Right ventricle myocardium inferior (tissue), 1 donor: ENCODE measurements at places on chromosomes 2 and 18.

GRCh38 chr2:62221141-62221540 lies 25.2 kb downstream of the B3GNT2 start:
- no peak for DNase-seq

DNA sequence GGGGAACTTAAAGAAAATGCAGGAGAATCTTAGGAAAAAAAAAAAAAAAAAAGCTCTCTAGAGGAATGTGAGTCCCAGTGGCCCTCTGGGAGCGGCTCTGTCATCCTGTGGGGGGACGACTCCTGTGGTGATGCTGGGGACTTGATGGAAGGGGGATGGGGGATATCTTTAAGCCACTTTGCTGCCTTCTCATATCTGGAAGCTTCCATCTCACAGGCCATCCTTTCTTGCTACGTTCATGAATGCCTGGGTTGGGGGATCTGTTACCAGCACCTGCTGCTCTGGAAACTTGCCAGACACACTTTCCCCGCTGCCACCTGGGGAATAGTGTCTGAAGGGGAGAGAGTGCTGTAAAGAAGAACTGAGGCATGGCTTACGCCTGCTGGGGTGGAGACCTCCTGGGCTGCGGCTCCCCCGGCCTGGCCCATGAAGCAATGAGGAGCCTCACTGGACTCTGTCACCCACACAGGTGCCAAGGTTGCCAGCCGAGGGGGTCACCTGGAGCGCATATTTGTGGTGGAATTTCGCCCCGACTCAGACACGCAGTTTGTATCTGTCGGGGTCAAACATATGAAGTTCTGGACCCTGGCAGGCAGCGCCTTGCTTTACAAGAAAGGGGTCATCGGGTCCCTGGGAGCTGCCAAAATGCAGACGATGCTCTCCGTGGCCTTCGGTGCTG lies 92.8 kb downstream of the RTN4 start:
- no peak for DNase-seq

DNA sequence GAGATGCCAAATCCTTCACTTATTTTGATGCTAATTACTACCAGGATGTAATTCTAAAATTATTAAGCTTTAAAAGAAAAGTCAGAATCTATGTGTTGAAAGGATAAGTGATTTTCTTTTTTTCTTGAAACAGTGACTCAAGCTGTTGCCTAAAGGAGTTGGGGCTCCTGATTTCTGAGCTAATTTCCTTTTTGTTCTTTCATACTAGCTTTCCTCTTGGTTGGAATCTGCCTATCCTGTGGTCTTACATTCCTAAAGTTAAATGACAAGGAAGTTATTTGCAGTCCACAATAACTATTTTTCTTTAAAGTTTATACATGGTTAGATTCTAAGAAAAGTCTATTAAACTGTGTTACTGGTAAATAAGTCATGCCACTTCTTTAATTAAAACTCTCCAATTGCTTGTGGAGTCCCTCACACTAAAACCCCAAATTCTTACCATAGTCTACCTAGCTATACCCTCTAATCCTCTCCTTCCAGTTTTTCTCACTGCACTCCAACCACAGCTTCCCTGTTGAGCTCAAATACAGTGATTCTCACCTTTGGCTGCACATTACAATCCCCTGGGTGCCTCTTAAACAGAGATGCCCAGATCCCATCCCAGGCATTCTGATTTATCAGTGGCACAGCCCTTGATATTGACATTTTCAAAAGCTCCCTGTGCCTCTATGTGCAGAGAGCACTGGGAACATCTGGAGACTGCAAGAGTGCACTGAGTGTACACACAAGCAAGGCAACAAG lies 63.3 kb upstream of the EFEMP1 start:
- DNase-seq, result no peak

DNA sequence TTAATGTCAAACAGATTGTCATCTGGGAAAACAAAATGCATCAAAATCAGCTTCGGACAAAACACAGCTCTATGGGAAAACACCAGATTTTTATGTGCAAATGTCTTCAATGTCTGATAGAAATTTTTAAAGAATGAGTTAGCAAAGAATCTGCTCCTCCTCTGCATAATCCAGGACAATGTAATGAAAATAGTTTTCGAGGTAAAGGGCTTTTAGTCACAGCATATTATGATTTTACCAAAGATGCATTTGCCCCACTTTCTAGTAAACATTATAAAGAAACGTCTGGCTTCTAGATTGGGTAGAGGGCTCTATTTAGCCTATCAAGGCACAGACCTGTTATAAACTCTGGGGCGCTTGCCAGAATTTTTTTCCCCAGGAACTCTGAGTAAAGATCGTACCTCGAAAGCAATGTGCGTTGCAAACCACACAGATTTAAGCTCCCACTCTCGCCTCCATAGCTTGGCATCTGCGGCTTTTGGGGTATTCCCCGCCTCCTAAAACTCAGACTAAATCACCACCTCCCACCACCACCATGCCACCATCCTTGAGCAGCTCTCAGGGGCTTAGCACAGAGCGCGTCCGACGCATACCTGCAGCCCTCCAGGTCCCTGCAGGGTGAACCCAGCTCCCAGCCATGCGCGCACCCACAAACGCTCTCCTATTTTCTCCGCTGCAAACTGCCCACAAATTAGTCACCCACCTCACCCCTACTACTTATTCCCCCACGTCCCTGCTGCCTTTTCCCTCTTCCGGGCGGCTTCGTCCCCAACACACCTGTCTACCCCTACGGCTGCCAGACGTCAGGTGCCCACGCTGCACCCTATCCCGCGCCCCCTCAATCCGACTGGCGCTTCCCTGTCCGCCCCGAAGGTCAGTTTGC lies 829 bp downstream of the ACVR1C start:
- DNase-seq, result no peak

- no peak for DNase-seq
Observed at GRCh38 chr2:455913-456312, 168.0 kb upstream of the ALKAL2 start.

DNA sequence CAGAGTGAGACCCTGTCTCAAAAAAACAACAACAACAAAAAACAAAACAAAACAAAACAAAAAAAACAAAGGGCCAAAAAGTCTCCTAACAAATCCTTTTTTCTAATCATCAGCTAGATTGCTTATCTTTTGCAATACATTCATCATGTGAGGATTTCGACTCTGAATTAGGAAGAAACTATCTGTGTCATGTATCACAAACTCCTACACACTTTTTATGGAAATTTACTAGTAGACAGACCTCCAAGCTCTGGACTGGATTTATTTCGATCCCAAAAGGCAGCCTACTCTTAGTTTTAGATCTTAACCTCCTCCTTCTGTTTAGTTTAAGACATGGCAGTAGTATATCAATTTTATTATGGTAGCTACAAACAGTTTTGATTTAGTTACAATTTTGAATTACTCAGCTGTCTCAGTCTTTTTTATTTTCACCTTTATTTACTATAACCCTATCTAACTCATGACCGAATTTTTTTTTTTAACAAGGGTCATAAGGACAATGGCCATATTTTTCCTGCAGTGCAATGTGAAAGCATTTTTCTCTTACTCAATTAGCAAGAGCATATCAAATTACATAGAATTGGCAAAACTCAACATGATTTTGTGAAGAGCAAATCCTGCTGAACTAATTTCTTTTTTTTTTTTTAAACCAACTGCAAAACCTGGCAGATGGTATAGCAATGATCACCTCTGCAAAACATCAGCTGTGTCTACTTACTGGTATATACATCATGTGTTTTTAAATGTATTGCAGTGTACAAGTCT lies 10.7 kb upstream of the CCDC88A start:
- no peak for DNase-seq

- peak; percentile 80 for DNase-seq
Observed at GRCh38 chr2:217713395-217714286, 289.2 kb downstream of the TNS1 start.

- DNase-seq, result no peak
Observed at GRCh38 chr2:198232281-198232680, 427.9 kb downstream of the PLCL1 start.

GRCh38 chr2:121944072-121944831 lies 188.8 kb downstream of the TSN start:
- no peak for DNase-seq

GRCh38 chr18:76448256-76449110 lies 46.6 kb downstream of the ZNF516 start:
- DNase-seq, result no peak
